HCT116 (cell line): ENCODE measurements at places on chromosomes 13 and 19. TPM values are rescaled to one million over a fixed set of nuclear protein-coding genes. Genes with fewer than 3 reads are reported as not detected.

The C13orf42 gene
- total RNA-seq, result not detected

The VAV1 gene
- total RNA-seq, result 20.6 TPM

The EBI3 gene
- 1.2 TPM for total RNA-seq

The ZNF253 gene
- not detected for total RNA-seq

The PDE4C gene
- 1.5 TPM for total RNA-seq

The OLFM4 gene
- total RNA-seq, result 0.12 TPM

The OR7C1 gene
- not detected for total RNA-seq

The ACTL9 gene
- total RNA-seq, result not detected

The RNF17 gene
- total RNA-seq, result not detected

The ZNF614 gene
- total RNA-seq, result 3.6 TPM

The ZNF730 gene
- total RNA-seq, result not detected

The ATP13A1 gene
- 73.7 TPM for total RNA-seq

The TEAD2 gene
- total RNA-seq, result 31.9 TPM

The LEUTX gene
- total RNA-seq, result not detected
